ENCODE measurements at places on chromosomes 7 and 10. TPM values are rescaled to one million over a fixed set of nuclear protein-coding genes. Genes with fewer than 3 reads are reported as not detected.

The SLC16A9 gene
- total RNA-seq, result 5.6 TPM

The IRF5 gene
- 18.8 TPM for total RNA-seq

The ZNF12 gene
- 28.3 TPM for total RNA-seq

The GRID2IP gene
- total RNA-seq, result 0.86 TPM

The NPC1L1 gene
- 61.3 TPM for total RNA-seq

The FFAR4 gene
- total RNA-seq, result 6.1 TPM

The AOC1 gene
- 8.4 TPM for total RNA-seq

The C10orf53 gene
- not detected for total RNA-seq

The GDF2 gene
- total RNA-seq, result not detected

The CALN1 gene
- total RNA-seq, result 4.4 TPM

The INSYN2A gene
- total RNA-seq, result not detected

The VSTM4 gene
- 13.1 TPM for total RNA-seq

The NDUFB2 gene
- 224 TPM for total RNA-seq

The MKX gene
- 5.2 TPM for total RNA-seq

The ANKMY2 gene
- total RNA-seq, result 28.0 TPM

The CDH23 gene
- total RNA-seq, result 5.1 TPM

The PWWP2B gene
- 52.9 TPM for total RNA-seq

The ASB15 gene
- total RNA-seq, result not detected

The MACROH2A2 gene
- 21.1 TPM for total RNA-seq

The AKR1B15 gene
- total RNA-seq, result 43.2 TPM

The METTL2B gene
- 19.4 TPM for total RNA-seq

The RBP3 gene
- total RNA-seq, result not detected

The GPRIN2 gene
- total RNA-seq, result 14.8 TPM

The PPP1R17 gene
- total RNA-seq, result not detected

The FIGNL1 gene
- total RNA-seq, result 7.6 TPM

Measured in mucosa of gallbladder (tissue), 1 donor.